ENCODE measurements at places on chromosomes 7 and 10. TPM values are rescaled to one million over a fixed set of nuclear protein-coding genes. Genes with fewer than 3 reads are reported as not detected.

GGCT gene
- total RNA-seq = 50.8 TPM

FAM25A gene
- 10.8 TPM for total RNA-seq

STAG3 gene
- total RNA-seq = 1.3 TPM

FFAR4 gene
- total RNA-seq = not detected

C10orf95 gene
- 3.1 TPM for total RNA-seq

MRPL43 gene
- 44.6 TPM for total RNA-seq
